ENCODE measurements at places on chromosomes 7 and 10.
A peak's percentile ranks its signal among the peaks of the same experiment; 100 is the strongest.

GRCh38 chr10:93598157-93598556, 2.9 kb downstream of the RBP4 start:
- DNase-seq, result no peak

DNA sequence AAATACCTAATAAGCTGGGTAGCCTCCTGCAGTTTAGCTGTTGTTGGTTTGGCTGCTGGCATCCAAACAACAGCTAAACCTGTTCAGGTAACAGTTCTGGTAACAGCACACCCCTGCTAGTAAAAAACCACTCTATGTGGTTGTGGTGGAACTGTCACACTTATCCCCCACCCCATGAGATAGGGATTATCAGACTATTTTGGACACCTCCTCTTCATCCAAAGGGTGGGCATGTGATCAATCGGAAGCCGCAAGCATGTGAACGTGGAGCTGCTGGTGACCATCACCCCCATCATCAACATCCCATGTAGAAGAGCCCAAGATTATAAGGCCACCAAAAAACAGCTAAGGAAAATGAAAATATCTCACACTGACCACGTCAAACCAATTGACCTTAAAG, 2.5 kb downstream of the MTPAP start:
- DNase-seq, result no peak

DNA sequence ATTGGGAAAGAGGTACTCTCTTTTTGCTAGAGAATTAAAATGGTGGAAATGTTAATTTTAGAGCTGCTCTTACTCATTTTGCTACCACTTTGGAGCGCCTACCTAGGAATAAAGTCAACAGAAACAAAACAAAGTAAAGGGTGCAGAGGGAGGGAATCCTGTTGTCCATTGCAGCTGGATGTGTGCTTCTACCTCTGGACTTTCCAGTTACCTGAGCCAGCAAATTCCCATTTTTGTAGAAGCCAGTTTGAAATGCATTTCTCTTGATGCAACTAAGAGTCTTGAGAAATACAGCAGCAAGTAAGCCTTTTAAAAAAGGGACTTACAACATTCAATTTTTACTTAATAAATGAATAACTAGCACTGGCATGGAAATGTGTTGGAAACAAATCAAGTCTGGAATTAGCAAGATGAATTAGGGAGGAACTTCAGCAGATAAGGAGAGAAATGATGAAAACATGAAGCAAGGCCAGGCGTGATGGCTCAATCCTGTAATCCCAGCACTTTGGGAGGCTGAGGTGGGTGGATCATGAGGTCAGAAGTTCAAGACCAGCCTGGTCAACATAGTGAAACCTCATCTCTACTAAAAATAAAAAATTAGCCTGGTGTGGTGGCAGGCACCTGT, 113.5 kb upstream of the CTTNBP2 start:
- no peak for DNase-seq

DNA sequence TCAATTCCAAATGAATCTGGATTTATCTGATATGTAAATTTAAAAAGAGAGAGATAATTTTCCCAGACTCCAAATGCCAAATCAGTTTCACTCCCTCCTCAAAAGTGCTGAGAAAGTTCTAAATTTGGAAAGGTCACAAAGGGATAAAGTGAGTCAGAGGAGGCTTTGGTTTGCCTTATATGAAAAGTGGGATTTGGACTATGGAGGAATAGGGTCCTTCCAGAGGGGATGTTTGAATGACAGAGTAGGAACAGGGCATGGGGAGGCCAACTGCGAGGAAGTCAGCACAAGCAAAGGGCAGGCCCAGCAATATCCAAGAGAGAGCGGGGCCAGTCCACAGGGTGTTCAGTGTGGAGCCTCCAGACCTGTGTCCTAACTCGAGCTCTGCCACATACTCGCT, 9.8 kb upstream of the FAS start:
- DNase-seq, result no peak

DNA sequence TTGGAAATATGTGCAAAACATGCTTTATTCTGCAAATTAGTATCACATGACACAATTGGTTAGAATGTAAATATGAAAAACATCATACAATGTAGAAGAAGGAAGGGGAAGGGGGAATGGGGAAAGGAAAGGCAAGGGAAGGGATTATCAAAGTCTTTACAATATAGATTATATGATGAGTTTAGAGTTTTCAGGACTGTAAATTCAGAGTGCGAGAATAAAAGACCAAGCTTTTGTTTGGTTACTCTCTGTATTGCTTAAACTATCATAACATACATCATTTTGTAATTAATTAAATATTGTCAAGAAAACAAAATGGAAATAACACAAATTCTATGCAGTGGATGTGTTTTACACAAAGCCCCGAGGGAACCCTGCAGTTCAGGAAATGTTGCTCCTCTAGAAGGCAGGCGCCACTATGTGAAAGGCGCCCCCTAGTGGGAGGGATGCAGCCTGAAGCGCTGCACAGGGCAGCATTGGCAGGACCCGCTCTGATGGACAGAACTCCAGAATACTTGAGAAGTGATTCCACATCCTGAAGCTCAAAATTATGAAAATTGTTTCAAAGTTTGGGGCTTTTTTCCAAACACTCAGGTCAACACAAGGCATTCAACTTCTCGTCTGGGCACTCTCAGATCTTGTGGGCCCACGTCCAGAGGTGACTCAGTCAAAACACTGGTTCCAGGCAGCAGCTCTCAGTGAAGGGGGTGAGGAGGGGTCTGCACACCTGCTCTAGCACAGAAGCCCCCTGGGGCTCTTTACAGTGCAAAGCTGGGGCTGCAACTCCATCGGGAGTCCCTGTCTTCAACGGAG, 31.6 kb upstream of the TMEM254 start:
- DNase-seq, result peak; percentile 17

DNA sequence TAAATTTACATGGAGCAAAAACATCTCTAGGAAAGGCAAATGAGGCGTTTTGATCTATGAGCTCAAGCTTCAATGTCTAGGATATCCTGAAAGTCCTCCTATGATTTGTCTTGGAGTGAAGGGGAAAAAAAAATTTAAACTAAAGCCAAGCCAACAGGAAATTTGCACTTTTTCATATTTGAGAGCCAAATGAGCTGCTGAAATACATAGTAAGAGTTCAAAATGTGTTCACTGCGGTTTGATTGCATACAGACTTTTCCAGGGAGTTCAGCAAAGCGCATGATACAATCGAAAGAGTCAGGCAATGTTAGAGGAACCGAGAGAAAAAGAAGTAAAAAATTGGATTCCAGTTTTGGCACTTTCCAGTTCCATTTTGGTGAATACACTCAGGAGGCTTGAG, 633.4 kb upstream of the MGMT start:
- DNase-seq, result no peak

DNA sequence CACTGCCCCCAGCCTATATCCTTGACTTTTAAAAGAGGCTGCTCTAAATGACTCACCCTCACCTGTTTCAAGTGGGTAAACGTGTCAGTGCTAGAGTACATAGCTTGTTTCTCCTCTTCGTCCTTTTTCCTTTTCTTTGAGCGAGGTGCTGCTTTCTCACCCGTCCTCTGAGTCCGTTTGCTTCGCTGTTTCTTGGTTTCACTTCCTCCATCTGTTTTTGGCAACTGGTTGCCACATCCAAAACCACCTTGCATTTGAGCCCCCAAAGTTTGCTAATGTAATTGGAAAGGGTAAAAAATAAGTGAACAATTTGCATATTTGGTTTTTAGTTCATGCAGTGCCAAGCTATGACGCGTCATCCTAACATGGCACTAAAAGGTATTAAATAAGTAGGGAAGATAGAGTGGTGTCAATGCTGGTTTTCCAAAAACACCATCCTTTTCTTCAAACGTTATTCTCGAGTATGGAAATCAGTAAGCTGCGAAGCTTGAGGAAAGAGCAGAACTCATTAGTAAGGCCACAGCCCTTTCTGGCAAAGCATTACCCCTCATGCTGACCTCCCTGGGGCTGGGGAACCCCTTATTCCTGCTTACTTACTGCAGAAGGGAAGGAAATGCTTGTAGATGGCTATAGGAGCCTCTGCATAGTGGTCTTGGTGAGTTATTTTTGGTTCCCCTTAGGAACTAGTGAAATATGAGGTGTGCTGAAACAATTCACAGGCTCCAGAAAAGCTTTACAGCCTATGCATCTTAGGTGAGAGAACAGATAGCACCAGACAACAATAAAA, 133.5 kb downstream of the GALNT11 start:
- DNase-seq, result no peak

DNA sequence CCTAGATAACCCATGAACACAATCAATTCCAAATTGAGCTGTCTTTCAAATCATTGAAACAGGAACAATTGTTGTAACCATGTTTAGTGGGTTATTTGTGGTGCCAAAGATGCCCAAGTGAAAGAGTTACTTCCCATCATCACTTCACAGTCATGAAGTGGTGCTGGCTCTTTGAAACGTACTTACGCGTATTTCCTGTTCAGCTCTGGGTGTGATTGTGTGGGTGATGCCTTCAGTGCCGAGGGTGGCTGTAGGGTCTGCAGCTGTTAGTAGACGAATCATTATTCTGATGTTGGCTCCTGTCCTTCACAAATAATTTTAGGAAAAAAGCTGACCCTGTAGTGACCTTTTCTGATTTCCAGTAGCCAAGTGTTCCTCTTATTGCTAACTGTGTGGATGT, 323.1 kb upstream of the KIAA1217 start:
- no peak for DNase-seq

DNA sequence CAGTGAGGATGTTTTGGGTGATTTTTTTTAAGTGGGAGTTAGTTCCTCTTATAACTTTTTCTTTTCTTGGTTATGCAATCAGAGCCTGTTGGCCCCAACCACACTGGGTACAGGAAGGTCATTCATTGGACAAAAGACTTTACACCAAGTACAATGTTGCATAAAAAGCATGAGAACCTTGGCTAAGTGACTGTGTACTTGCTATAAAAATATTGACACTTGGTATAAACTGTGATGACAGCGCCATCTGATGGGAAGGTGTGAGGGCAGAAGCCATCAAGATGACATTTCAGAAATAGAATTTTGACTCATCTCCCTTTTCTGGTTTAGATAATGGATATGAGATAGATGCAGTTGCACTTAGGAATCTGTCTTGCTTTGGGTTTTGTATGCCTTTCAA, 126.4 kb upstream of the CCDC6 start:
- peak; percentile 14 for DNase-seq

- no peak for DNase-seq
These were observed 24.3 kb downstream of the CPVL start for GRCh38 chr7:29122081-29122480.

DNA sequence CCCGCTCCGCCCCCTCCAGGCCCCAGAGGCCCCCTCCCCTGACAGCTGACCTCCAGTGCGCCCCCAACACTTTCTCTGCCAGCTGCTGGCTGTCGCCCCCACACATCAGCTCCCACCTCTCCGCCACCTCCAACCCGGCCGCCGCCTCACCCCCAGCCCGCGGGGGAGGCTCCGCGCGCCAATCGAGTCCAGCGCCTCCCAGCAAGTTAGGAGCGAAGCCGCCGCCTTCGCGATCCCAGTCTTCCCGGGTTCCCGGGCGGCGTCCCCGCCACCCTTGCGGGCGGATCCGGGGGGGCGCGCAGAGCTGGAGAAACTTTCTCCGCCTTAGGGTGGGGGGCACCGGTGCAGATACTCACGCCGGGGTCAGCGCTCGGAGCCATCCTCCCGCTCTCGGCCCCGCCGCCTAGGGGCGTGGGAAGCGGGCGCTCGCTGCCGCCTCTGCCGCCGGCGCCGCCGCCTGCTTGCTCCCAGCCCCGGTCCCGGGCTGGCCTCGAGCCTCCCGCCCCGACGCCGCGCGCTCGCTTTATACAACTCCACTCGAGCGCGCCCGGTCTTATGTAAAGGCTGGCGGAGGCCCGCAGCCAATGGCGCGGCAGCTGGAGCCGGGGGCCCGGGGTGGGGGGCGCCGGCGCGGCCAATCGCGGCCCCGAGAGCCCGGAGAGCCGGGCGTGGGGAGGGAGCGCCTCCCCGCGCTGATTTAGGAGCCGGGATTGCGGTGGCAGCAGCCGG, at the start of gene CRTAC1:
Gene CRTAC1, minus strand, starts transcription at position 529 of the 729 bp plus-strand sequence. Its CDS starts 149 bp downstream, at position 380.
- peak; percentile 63 for DNase-seq

DNA sequence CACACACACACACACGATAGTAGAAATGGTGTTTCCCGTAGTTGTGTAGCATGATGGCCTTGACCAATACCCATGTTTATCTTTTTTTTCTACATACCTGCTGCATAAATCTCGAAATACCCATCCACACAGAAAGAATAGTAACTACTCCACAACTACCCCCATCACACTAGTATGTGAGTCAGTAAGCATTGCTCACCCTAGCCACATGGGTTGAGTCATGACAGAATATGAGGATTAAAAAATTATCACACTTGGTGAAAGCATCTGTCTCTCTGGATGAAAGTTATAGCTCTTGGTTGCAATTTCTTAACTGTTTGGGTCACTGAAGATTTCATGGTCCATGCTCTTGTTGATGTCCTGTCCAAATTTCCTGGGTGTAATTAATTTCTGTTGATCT, 103.4 kb upstream of the MDFIC start:
- no peak for DNase-seq

DNA sequence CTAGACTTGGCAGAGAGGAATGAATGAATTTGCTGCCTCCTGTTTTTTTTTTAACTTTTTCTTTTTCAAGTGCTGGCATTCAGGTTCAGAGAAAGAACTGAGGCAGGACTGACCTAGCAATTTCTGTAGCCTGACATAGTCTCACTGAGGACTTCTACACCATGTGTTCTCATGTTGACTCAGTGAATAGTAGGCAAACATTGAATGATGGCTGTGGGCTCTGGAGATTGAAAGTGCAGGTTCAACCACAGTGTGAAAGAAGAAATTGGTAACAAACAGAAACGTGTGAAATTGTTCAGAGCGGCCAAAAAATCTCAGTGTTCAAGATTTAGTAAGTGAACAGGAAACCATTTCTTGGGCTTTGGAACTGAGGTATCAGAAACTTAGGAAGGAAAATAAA, 322.4 kb upstream of the GHITM start:
- DNase-seq, result no peak
